Stomach (tissue), 19 donors: ENCODE measurements at places on chromosomes 5 and 9. TPM values are rescaled to one million over a fixed set of nuclear protein-coding genes. Genes with fewer than 3 reads are reported as not detected.

DNA sequence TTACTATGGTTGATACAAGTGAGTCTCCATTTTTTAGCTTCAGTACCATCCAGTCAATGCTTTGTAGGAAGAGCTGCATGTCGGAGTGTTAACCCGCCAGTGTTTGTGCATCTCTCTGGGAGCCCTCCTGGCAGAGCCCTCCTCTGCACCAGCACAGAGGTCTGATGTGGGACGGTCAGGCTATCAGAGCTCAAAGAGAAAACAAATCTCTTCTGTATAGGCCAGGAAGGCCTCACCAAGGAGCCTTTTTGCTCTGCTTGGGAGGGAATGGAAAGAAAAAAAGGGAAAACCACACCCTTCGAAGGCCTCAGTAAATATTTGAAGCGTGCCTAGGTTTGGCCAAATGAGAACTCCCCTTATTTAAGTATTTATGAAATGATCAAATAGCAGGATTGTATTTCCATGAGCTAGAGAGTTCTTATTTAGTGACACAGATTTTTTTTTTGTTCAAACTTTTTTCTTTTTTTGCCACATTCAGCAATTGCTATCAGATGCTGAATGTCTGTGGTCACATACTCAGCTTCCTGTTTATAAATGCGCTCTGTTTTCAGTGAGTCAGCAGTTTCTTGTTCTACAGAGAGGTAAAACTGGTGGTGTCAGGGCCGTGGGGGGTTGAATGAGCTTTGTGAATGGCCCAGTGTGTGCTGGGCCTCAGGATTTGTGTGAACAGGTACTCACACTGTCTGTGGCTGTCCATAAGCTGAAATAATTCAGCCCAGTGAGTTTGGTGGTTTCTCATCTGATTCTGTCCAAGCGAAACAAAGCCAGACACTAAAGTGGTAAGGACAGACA is 226.6 kb downstream of the SNX18 start:
- H3K4me3 ChIP-seq: no peak overlapping the region
- no peaks in the 10 kb centered on the region for H3K36me3 ChIP-seq
- H3K4me1 ChIP-seq: peaks cover 34% of the 10 kb centered on the region
- peak overlapping the region; percentile 70 for H3K27ac ChIP-seq

DNA sequence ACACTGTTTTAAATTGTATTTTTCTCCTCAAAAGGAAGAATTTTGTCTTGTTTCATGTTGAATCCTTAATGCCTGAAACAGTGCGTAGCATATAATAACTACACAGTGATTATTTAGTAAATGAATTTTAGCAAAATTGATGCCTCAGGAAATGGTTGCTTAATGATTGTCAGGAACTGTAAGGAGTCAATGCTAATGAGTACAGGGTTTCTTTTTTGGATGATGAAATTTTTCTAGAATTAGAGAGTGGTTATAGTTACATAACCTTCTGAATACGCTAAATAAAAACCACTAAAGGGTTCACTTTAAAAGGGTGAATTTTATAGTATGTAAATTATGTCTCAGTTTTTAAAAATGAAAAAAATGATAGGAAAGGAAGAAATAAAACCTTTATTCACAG is 14.9 kb downstream of the FAM151B start:
- no peaks in the 10 kb centered on the region for H3K27me3 ChIP-seq
- H3K4me1 ChIP-seq: no peaks in the 10 kb centered on the region
- H3K36me3 ChIP-seq: no peaks in the 10 kb centered on the region
- no peak for DNase-seq

DNA sequence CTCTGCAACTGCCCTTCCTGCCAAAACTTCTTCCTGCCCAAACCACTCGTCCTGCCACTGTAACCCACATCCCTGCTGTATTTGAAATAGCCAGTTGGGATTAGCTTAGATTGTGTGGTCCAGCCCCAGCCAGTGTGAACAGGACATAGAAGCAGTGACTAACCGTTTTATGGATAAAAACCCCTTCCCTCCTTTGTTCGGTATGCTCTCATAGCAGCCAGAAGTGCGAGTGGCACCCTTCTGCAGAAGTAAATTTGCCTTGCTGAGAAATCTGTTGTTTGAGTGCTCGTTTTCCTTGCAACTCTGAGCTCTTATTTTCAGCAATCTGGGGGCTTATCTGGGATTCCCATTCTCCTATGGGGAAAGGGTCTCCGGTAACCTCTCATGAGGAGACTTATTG is 470.0 kb downstream of the PRDM9 start:
- no peaks in the 10 kb centered on the region for H3K4me1 ChIP-seq
- no peaks in the 10 kb centered on the region for H3K36me3 ChIP-seq
- no peak overlapping the region for H3K27ac ChIP-seq
- DNase-seq: no peak

GRCh38 chr9:91174772-91175171 is 186.9 kb downstream of the AUH start:
- H3K4me1 ChIP-seq: peaks cover 3% of the 10 kb centered on the region
- H3K4me3 ChIP-seq: no peak overlapping the region
- no peaks in the 10 kb centered on the region for H3K36me3 ChIP-seq

- H3K27ac ChIP-seq: no peak overlapping the region
- no peak for DNase-seq
- H3K36me3 ChIP-seq: no peaks in the 10 kb centered on the region
- no peaks in the 10 kb centered on the region for H3K27me3 ChIP-seq
- no peak overlapping the region for H3K4me3 ChIP-seq
- H3K4me1 ChIP-seq: peaks cover 9% of the 10 kb centered on the region
These were observed 17.0 kb downstream of the EPB41L4B start for GRCh38 chr9:109303900-109304299.

GRCh38 chr5:24368115-24368514 is 276.7 kb downstream of the CDH10 start:
- no peak overlapping the region for H3K4me3 ChIP-seq
- no peaks in the 10 kb centered on the region for H3K27me3 ChIP-seq
- H3K4me1 ChIP-seq: no peaks in the 10 kb centered on the region
- no peak overlapping the region for H3K27ac ChIP-seq
- no peaks in the 10 kb centered on the region for H3K36me3 ChIP-seq

DNA sequence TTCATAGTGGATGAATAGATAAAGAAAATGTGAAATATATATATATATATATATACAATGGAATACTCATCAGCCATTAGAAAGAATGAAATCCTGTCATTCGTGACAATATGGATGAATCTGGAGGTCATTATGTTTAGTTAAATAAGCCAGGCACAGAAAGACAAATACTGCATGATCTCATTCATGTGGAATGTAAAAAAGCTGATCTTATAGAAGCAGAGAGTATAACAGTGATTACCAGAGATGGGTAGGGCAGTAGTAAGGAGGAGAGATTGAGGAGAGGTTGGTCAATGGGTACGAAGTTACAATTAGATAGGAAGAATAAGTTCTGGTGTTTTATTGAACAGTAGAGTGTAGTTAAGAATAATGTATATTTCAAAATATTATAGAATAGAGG is 19.7 kb upstream of the PCDHAC2 start:
- no peaks in the 10 kb centered on the region for H3K36me3 ChIP-seq
- H3K27me3 ChIP-seq: no peaks in the 10 kb centered on the region
- H3K4me1 ChIP-seq: no peaks in the 10 kb centered on the region
- H3K27ac ChIP-seq: no peak overlapping the region

DNA sequence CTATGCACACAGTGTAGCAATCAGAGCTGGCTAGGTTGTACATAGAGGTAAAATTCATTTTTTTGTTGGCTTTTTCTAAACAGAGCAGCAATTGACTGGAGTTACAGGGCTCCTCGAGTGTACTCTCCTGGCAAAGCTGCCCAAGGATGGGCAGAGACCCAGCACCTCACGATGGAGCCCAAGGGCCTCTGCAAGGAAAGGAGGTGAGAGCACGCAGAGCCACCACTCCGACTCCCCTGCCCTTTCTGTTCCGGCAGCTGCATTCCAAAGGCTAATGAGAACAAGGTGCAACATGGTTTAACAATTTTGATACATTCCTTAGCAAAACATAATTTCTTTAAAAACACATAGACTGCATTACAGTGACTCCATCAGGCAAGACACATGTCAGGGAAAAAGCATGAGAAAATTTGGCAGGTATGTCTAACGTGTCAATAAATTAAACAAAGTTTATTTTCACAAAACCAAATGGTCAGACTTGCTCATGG is 47.5 kb downstream of the SAXO1 start:
- no peak overlapping the region for H3K4me3 ChIP-seq
- no peaks in the 10 kb centered on the region for H3K4me1 ChIP-seq
- H3K36me3 ChIP-seq: no peaks in the 10 kb centered on the region
- H3K27me3 ChIP-seq: no peaks in the 10 kb centered on the region
- H3K27ac ChIP-seq: no peak overlapping the region

DNA sequence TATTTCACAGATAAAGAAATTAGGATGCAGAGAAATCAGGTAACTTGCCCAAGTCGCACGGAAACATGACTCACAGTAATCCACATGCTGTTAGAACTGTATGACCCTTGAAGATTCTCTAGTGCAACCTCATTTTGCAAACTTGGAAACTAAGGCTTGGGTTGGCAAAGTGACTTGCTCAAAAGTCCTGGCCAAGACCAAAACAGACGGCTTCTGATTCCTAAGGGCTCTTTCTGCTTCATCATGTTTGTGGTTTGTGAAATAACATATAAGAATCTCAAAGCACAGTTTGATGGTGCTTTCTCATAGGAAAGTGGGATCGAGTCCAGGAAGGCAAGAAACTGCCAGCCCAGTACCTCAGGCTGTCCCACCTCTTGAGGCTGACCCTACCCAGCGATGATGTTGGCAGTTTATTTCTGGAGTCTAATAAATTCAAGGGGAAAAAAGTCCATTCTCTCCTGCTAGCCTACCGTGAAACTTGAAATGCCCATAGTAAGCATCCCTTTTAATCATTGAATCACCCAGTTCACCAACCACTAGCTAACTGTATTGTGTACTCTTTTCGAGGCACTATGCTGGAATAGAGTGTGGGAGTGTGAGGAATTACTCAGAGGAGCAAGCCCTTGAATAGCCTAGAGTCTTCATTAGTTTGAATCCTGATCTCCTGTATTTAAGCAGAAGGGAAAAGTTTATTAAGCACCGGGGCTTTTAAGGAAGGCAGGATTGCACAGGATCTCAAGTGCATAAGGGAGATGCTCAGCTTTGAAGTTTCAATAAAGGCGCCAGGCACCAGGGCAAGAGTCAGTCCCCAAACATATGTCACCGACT is 14.1 kb downstream of the CAPSL start:
- no peaks in the 10 kb centered on the region for H3K4me1 ChIP-seq
- no peak overlapping the region for H3K27ac ChIP-seq
- H3K36me3 ChIP-seq: no peaks in the 10 kb centered on the region
- H3K27me3 ChIP-seq: peaks cover 8% of the 10 kb centered on the region

- no peak overlapping the region for H3K4me3 ChIP-seq
- H3K27me3 ChIP-seq: no peaks in the 10 kb centered on the region
- H3K4me1 ChIP-seq: no peaks in the 10 kb centered on the region
- DNase-seq: no peak
- no peaks in the 10 kb centered on the region for H3K36me3 ChIP-seq
- no peak overlapping the region for H3K27ac ChIP-seq
These were observed 21.4 kb upstream of the CCNJL start for GRCh38 chr5:160333721-160334120.

- H3K27me3 ChIP-seq: no peaks in the 10 kb centered on the region
- H3K4me3 ChIP-seq: no peak overlapping the region
- no peaks in the 10 kb centered on the region for H3K4me1 ChIP-seq
- DNase-seq: no peak
- no peak overlapping the region for H3K27ac ChIP-seq
These were observed 14.6 kb upstream of the PRR16 start for GRCh38 chr5:120449501-120449900.

DNA sequence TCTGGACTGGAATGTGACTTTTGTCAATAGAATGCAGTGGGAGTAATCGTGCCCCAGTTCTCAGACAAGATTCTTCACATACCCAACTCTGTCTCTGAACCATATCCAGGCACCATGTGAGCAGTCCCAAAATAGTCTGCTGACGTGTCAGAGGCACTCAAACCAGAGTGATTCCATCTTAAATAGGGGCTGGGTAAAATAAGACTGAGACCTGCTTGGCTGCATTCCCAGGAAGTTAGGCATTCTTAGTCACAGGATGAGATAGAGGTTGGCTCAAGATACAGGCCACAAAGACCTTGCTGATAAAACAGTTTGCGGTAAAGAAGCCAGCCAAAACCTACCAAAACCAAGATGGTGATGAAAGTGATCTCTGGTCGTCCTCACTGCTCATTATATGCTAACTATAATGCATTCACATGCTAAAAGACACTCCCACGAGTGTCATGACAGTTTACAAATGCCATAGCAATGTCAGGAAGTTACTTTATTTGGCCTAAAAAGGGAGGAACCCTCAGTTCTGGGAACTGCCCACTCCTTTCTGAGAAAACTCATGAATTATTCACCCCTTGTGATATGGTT is 16.9 kb upstream of the PLCXD3 start:
- H3K27me3 ChIP-seq: no peaks in the 10 kb centered on the region
- no peak overlapping the region for H3K4me3 ChIP-seq
- H3K36me3 ChIP-seq: no peaks in the 10 kb centered on the region
- H3K4me1 ChIP-seq: no peaks in the 10 kb centered on the region

DNA sequence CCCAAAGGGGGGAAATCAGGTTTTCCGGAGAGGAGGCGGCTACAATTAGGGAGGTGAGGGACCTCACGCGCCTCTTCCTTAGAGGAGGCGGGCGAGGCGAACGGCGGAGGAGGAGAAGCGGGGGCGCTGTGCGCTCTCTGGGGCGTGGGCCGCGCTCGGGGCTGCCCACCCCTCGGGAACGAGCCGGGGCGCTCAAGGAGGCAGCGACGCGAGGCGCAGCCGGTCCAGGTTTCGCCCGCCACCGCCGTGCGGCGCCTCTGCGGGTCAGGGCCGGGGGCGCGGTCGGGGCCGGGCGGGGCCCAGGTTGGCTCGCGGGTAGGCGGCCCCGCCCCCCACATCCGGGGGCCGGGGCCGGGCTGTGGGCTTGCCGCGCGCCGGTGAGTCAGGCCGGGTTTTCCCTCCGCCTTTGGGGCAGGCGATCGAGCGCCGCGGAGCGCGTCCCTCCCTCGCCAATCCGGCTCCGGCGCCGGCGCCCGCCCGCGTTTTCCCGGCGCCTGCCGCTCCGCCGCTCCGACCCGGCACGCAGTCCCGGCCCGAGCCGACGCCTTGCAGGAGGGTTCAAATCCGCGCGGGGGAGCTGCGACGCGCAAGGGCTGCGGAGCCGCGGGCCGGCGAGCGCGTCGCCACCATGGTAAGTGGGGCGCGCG is at the start of gene N4BP3:
N4BP3 (plus strand) TSS at position 392 of the 647 bp plus-strand sequence. CDS start 6,052 bp downstream, outside the sequence.
- no peaks in the 10 kb centered on the region for H3K27me3 ChIP-seq
- H3K27ac ChIP-seq: peak within 1 kb of the TSS; percentile 53
- H3K36me3 ChIP-seq: no peaks in the 10 kb centered on the region
- H3K4me1 ChIP-seq: peaks cover 54% of the 10 kb centered on the region
- DNase-seq: peak; percentile 93

DNA sequence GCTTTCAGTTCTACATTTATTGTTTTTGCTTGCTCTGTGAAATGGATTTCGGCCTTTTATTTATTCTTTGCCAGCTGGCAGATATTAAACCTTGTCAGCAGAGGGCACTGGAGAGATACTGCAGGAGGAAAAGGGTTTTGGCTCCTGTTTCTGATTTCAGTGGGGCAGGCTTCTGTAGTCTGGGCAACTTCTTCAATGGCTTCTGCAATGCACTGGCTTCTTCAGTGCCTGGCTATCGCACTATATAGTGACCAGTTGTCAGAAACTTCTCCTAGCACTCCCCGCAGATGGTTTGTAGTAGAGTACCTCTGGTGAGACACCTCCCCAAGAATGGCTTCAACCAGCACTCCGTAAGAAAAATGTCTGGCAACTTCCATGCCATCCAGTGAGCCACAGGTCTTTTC is 3.2 kb upstream of the NFX1 start:
- peak; percentile 55 for DNase-seq
- no peak overlapping the region for H3K4me3 ChIP-seq
- H3K36me3 ChIP-seq: peaks cover 31% of the 10 kb centered on the region
- peak overlapping the region; percentile 99 for H3K27ac ChIP-seq
- peaks cover 42% of the 10 kb centered on the region for H3K4me1 ChIP-seq
- H3K27me3 ChIP-seq: no peaks in the 10 kb centered on the region

CARD6 gene
- 16.9 TPM for total RNA-seq

TAS2R1 gene
- total RNA-seq: not detected

CHSY3 gene
- 6.1 TPM for total RNA-seq

PTPN3 gene
- total RNA-seq: 15.4 TPM

NDUFS6 gene
- total RNA-seq: 37.5 TPM

GPRIN1 gene
- total RNA-seq: not detected

CARTPT gene
- not detected for total RNA-seq

UGT3A2 gene
- total RNA-seq: not detected
